Stimulated activated CD8-positive, alpha-beta memory T cell treated with anti-CD3 and anti-CD28 coated beads, Interleukin-15, amount 100 ng/mL, for 48 hours (primary cell): ENCODE measurements at places on chromosomes 4 and X.

DNA sequence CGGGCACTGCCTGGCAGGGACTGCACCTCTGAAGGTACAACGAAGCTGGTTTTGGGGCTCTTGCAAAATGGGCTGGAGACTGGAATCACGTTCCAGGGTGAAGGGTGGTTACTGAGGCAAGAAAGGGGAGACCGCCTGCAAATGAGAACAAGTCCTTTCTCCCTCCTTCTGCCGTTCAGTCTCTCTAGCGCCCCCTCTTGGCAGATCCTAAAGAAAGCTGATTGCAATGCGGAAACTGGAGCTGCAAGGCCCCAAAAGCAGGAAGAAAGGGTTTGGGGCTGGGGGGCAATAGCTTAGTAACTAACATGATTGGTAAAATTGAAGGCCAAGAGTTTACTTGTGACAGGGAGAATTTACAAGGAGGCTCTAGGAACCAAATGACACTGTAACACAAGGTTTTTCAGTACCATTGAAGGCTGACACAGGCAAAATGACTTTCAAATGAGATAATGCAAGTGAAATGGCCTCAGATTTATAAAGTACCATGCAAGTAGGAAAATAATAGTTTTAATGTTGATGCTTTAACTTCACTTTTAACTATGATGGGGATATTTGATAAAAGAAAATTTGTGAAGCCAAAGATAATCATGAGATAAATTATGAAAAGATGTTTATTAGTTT is 222.7 kb upstream of the HAND2 start:
- no peak for DNase-seq

DNA sequence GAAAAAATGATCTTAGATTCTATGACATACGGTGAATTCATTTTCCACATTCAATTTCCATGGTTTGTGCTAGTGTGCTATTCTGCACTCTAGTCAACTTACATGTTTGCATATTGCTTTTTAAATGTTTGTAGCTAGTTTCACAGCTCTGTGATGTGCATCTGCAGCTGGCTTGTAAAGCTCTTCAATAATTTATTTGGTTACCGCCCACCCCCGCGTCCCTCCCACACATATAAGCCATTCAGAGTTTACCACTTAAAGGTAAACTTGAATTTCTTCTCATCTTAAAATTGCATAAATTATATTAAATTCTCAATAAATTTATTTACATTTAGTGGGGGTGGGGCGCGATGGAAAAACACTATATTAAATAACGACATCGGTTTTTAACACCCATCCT is 291 bp upstream of the NBDY start:
- no peak for DNase-seq

- no peak for DNase-seq
Measured at GRCh38 chr4:116005037-116005805, 891.8 kb upstream of the NDST4 start.

DNA sequence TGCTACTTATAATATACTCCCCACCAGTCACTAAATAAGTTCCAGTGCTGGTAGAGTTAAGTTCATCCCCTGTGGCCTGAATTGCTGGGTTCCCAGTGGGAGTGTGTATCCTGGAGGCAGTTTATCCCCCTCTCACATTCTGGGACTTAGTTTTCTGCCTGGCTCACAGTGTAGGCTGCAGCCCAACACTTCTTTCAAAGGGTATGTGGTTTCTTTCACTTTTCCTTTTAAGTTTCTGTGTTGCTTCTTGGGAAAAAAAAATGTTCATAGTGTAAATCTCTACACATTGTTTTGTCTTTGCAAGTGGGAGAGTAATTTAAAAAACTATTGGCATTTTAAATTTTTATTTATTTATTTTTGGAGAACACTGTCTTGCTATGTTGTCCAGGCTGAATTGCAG is 204.0 kb downstream of the CHIC1 start:
- DNase-seq: no peak

- no peak for DNase-seq
Measured at GRCh38 chr4:40492691-40493090, 137.0 kb downstream of the RBM47 start.
